Motor neuron (in vitro differentiated cells): ENCODE measurements at places on chromosomes 5 and 9. TPM values are rescaled to one million over a fixed set of nuclear protein-coding genes. Genes with fewer than 3 reads are reported as not detected.
A peak's percentile ranks its signal among the peaks of the same experiment; 100 is the strongest.

FBXW5 gene
- 49.0 and 52.4 TPM in 2 replicates for total RNA-seq

CCL21 gene
- 0.83 and 1.3 TPM in 2 replicates for total RNA-seq

DNA sequence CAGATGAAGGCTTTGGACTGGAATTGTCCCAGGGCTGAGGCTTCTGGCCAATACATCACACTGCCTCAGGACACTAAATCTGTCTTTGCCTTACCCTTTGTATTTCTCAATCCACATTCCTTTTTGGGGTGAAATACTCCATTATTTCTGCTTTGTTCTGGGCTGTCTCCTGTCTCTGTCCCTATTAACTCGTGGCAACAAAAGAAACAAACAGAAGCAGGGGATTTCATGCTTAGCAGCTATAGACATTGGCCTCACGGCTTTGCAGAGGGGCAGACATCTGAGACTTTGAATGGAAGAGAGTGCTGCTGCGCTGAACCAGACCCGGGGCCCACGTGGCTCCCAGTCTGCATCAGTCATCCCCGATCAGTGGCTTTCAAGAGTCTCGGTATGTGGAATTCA, 129.7 kb downstream of the ARL15 start:
- ATAC-seq = peak; percentile 89

DNA sequence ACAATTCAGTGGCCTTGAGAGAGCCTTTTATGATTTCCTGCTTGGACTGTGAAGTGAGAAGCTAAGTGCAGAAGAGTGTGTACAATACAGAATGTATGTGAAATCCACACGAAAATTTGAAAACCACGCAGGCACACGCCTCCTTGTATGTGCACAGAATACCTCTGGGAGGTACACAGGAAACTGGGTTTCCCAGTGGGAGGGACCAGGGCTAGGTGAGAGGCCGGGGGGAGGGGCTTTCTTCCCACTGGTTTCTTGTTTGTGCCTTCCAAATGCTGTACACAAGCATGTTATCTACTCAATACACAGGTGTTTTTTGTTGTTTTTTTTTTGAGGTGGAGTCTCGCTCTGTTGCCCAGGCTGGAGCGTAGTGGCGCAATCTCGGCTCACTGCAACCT, 16.1 kb downstream of the C9orf50 start:
- no peak for ATAC-seq

DNA sequence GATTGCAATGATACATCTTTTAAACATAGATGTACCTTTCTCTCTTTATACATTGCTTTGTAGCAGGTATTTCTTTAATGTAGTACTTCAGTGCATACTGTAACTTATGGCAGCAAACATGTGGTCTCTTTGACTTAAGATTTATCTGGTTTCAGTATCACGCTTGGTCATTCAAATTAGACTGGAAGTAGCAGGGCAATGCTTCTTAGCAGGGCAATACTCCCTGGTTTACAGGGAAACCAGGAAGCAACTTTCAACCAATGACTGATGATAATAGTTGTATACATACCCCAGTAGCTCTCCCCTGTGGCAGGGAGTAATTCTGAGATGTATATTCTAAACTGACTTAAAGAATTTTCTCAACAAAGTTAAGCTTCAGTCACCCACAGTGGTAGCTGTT, 761.1 kb upstream of the CDH10 start:
- ATAC-seq = no peak

DNA sequence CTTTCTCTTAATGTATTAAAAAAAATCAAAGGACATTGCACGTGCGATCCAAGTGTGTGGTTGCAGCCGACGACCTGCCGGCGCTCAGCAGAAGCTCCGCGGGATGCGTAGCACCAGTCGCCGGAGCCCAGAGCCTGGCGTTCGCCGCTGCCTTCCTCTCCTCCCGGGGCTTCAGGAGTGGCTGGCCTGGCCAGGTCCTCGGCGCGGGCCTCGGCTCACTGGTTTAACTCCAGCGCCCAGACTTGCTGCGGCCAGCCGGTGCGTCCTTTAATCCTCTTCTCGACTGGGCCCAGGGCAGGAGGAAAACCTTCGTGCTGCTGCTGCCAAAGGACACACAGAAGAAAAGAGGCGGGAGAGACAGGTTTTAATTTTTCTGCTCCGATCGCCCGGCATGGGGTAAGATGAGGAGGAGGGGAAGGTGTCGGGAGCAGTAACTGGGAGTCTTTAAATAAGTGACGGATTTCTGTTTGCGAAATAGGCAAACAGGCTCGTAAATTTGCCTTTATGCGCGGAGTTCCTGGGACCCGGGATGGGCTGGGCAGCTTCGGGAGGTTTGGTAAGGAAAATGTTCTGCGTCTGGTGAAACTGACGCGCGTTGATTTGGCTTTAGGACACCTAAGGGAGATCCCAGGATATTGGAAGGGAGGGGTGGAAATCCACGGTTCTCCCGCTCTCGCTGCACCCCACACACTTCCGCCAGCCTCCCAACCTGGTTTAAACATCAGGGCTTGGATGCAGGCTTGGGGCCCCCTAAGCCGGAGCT, 2.3 kb downstream of the HAND1 start:
- no peak for ATAC-seq
